ENCODE measurements at places on chromosomes 5 and 9.
A peak's percentile ranks its signal among the peaks of the same experiment; 100 is the strongest.

- DNase-seq: peak; percentile 44
These were observed 52.0 kb upstream of the DAPK1 start for GRCh38 chr9:87445646-87446045.

GRCh38 chr9:9246726-9247125 is 1366.1 kb downstream of the PTPRD start:
- no peak for DNase-seq

DNA sequence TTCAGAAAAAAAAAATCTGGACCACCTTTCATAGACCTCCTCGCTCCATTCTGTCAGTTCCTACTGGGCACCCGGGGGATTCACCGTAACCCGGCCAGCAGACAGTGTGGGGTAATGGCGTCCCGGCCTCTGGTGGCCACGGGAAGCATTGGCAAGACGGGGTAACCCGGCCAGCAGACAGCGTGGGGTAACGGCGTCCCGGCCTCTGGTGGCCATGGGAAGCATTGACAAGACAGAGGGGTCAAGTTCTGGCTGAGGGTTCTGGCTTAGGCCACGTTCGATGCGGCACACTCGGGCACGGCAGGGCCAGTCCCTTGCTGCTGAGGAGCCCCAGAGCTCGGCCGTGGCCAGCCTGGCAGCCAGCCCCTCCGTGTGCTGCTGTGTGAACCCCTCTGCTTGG is 116.2 kb upstream of the RAPGEF1 start:
- no peak for DNase-seq

DNA sequence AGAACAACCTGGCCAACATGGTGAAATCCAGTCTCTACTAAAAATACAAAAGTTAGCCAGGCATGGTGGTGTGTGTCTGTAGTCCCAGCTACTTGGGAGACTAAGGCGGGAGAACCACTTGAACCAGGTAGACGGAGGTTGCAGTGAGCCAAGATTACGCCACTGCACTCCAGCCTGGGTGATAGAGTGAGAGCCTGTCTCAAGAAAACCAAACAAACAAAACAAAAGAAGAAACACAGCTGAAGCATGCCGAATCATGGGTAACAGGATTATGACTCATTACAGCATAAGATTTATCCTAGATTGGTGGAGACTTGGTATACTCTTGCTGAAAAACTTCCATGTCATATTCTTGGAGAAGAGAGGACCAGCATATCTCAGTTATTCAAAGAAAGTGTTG is 236.7 kb upstream of the CCNH start:
- no peak for DNase-seq

DNA sequence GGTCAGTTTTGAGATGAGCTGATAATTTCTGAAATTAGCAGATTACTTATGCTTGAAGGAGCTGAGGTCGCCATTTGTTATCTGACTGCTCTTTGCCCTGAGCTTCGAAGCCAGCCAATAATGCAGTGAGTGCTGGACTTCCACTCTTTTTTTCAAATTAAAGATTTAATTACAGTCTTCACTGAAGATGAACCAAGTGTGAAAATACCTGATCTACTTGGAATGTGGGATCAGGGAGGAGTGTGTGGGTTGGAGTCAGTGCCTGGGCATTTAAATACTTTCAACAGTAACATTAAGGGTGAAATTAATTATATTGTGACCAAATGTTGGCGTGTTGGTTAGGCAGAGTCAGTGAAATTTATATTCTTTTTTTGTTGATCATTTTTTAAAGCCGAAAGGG is 23.9 kb upstream of the DMRT3 start:
- DNase-seq: no peak

- DNase-seq: no peak
These were observed 205.9 kb downstream of the FGF10 start for GRCh38 chr5:44183312-44183711.

DNA sequence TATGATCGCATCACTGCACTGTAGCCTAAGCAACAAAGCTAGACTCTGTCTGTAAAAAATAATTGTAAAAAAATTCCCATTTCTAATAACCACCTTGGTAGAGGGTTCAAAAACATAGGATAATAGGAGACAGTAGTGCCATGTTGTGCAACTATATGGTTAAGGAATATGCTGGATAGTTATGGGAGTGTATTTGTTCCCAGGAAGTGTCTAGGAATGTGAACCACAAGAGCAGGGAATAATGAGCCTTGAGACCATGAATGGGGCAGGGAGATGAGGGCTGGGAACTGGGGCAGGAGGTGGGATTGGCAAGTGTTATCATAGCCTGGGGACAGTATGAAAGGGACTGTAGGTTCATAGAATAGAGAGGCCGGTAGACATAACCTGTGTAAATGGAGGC is 50.4 kb downstream of the RUSC2 start:
- DNase-seq: no peak
